ENCODE measurements at places on chromosomes 5 and 9.

GRCh38 chr5:122759241-122760070 lies 15.4 kb upstream of the SNX2 start:
- DNase-seq, result no peak

- no peak for DNase-seq
Measured at GRCh38 chr9:71774920-71775319, 6.6 kb upstream of the CEMIP2 start.

GRCh38 chr5:6080930-6081726 lies 297.2 kb downstream of the MED10 start:
- DNase-seq, result no peak

- no peak for DNase-seq
Measured at GRCh38 chr5:850511-851006, at the start of gene ZDHHC11. Gene ZDHHC11, minus strand, starts transcription at chr5:850986. Its CDS starts 384 bp downstream, at chr5:850602.

DNA sequence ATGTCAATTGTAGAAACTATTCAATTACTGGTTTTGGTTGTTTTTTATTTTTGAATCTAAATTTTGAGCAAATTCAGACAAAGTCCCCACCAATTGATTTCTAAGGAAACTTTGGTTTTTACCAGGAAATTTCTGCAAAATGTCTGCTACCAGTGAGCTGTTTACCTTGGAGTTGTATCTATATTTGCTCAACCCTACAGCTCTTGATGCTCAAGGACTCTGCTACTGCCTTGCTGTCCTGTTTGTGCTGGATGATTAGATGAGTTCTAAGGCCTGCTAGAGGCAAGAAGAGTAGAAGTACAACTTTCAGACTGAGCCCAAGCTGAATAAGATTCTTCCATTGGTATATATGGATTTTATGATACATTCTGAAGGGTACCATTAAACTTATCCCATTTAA lies 42.6 kb upstream of the KIF2A start:
- DNase-seq, result no peak

- DNase-seq, result no peak
Measured at GRCh38 chr9:131757549-131757948, 17.7 kb upstream of the RAPGEF1 start.

GRCh38 chr9:136225748-136226679 lies 19.6 kb downstream of the QSOX2 start:
- peak; percentile 45 for DNase-seq

GRCh38 chr9:16293610-16294009 lies 576.9 kb downstream of the BNC2 start:
- DNase-seq, result no peak

DNA sequence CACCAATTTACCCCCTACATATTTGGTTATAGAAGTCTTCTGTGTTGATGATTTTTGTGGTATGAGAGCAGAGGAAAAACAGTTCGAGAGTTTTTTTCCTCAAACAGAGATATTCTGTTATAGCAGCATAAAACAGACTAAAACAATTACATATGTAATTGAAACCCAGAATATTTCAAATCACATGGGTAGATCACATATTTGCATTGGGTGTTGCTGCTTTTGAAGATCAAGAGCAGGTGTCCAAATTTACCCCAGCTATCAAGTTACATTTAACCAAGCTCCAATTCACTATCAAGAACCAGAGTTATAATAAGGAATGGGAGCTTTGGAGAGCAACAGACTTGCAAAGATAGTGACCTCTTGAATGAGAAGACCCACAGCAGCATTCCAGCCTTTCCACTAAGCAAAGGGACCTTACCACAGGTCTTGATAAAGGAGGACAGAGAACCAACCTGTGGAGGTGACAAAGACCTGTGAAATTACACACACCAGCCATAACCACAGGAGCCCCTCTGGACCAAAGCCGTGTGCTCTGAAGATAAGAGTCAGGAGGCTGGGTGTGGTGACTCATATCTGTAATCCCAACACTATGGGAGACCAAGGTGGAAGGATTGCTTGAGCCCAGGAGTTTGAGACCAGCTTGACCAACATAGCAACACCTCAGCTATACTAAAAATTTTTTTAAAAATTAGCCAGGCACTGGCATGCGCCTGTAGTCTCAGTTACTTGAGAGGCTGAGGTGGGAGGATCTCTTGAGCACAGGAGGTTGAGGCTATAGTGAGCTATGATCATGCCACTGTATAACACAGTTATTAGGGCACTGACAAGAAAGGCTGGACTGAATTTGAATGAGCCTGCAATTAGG lies 4.0 kb upstream of the CCL28 start:
- DNase-seq, result no peak

- DNase-seq, result no peak
Measured at GRCh38 chr5:55456216-55456895, 78.4 kb downstream of the PLPP1 start.

DNA sequence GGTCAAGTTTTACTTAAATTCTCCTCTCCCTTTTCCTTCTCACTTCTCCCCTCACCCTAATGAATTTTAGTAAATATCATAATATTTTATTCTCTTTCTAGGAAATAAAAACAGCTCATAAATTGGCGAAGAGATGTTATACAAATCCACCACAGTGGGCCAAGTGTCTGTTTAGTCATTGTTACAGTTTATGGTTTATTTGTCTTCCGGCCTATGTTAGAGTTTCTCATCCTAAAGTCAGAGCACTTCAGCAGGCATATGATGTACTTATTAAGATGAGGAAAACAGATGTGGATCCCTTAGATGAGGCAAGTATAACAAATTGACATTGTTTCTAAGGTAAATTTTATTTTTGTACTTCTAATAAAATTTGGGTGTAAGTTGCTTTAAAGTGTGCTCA lies 48.2 kb downstream of the RPS6 start:
- DNase-seq, result no peak

GRCh38 chr5:78958672-78959445 lies 26.3 kb downstream of the ARSB start:
- DNase-seq, result no peak

- DNase-seq, result no peak
Measured at GRCh38 chr9:126490871-126491567, 122.7 kb upstream of the LMX1B start.

GRCh38 chr5:170484847-170485615 lies 18.8 kb upstream of the KCNIP1 start:
- DNase-seq, result no peak

DNA sequence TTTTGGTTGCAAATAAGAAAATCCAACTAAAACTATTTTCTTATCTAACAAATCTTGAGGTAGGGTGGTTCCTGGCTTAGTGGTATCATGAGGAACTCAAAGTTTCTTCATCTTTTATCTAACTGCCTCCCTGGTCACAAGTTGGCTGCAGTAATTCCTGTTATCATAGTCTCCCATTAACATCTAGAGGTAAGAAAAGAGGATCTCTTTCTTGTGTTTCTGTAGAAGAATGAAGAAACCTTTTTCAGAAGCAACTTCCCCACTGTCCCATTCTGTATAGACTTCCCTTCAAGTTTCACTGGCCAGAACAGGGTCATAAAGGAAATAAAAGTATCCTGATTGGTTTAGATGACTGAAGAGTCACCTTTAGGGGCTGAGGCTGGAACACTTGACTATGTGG lies 81.8 kb upstream of the ELL2 start:
- no peak for DNase-seq

DNA sequence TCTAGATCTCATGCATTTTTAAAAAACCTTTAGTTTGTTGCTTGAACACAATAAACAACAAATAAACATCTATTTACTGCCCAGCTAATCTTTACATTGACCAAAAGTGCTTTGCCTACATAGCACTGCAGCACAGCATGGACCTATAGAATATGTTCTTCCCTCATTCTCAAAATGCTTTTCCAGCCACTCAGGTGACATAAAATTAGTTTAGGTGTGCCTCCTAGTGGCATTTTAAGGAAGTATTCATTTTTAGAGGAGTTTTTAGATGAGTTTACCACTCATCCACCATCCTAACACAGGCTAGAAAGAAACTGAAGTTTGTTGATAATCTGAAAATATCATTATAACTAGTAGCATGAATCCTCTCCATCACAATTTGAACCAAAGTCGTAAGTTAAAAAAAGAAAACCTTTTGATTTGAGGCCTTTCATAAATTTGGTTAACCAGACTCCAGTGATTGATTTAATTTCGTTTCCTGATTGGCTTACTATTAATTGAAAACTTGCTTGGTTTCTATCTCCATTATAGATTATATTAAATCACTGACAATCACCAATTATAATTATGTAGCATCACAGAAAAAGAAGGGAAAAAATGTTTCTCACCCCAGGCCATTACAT lies 12.6 kb downstream of the PLGRKT start:
- peak; percentile 22 for DNase-seq

GRCh38 chr9:134784577-134785305 lies 95.9 kb upstream of the FCN2 start:
- DNase-seq, result no peak

DNA sequence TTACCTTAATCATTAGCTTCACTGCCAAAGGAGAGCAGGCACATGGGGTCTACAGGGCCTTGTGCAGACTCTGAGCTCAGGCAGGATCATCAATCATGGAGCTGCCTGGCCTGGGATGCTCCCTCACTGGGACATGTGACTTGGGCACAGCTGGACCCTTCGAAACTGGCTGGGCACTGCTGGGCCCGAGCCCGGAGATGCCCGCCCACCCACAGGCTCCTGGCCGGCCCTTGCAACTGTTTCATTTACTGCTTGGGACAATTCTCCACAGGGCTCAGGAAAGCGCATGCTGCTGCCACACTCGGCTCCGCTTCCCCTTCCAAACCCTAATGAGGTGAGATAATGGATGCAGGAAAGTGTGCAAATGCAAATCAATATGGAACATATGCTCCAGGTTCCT lies 387.5 kb downstream of the TRIM36 start:
- DNase-seq, result no peak

DNA sequence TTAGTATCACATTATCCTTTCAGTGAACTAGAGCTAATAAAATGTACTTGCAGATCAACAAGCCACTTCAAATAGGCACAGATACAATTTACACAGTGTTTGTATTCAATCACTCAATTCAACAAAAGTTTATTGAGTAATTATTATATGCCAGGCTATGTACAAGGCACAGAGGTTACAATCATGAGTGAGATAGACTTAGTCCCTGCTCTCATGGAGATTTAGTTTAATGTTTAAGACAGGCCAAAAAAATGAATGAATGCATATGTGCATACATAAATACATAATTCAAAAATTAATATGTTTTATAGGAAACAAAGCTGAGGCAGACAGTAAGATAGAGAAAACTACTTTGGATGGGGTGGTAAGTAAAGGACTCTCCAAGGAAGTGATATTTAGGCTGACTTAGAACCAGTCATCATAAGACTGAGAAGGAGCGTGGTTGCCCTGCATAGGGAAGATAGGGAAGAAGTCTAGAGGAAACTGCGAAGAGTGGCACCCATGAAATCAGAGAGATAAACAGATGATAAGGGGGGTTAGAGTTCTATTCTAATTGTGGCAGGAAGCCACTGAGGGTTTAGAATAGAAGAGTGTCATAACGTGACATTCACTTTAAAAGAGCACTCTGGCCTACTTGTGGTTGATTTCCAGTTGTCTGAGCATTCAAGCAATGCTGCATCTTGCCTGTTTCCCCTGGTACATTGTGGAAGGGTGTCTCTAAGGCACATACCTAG lies 49.7 kb upstream of the GRAMD2B start:
- no peak for DNase-seq

DNA sequence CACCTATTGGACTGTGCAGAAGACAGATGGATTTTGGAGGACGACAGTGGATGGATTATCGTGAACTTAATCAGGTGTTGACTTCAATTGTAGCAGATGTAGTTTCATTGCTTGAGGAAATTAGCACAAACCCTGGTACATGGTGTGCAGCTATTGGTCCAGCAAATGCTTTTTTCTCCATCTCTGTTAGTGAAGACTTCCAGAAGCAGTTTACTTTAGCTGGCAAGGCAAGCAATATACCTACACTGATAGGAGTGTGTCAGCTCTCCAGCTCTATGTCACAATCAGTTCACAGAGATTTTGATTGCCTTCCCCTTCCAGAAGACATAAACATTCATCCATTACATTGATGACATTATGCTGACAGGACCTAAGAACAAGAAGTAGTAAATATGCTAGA lies 35.7 kb upstream of the ROR2 start:
- DNase-seq, result no peak

- DNase-seq, result no peak
Measured at GRCh38 chr5:133552925-133553525, 59.3 kb downstream of the FSTL4 start.

DNA sequence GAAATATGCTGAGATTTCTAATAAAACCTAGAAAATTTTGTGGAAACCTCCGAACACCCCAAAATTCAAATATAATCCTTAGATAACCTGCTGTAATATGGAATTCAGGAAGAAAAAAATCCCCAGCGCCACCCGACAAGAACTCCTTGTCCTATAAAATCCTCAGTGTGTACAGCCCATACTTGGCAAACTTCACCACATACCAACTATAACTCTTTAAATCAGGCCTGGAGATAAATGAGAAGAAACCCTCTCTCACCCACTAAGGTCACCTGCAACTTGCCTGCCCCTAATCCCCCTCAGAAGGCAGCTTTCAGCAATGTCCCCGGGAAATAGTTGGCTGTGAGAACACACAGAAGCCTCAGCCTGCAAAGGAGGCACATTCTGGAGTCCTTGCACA lies 90.5 kb downstream of the SH3TC2 start:
- DNase-seq, result no peak

DNA sequence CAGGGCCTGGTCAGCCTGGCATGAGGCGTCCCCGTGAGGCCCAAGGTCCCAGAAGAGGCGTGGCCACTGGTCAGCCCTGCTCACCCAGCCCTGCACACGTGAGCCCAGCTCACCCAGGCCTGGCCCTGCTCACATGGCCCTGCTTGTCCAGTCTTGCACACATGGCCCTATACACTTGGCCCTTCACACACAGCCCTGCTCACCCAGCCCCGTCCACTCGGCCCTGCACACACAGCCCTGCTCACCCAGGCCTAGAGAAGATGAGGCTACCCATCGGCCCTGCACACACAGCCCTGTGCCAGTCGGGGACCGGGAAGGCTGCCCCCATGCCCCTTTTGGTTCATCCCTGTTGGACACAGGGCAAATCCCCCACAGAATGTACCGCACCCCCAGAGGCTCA lies 28.4 kb downstream of the ZDHHC11B start:
- DNase-seq, result no peak

- no peak for DNase-seq
Measured at GRCh38 chr5:67467110-67467509, 270.5 kb upstream of the CD180 start.

- DNase-seq, result no peak
Measured at GRCh38 chr9:137175345-137175961, 3.6 kb upstream of the TMEM210 start.

DNA sequence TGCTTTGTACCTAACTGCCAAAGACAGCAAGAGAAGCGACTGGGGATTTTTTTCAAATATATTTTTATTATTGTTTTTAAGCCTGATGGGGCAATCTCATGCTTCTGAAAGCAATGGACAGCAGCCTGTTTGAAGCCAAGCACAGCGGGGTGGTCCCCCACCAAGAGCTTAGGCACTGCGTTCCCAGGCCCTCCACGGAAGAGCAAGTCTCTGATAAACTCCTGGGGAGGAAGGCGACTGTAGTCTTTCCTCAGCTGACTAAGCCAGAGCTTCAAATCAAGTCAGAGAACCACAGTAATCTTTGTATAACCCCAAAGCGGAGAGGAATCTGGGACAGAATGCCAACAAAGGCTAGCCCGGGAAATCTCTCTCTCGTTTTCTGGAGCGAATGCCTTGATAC lies 54.4 kb downstream of the ARSB start:
- no peak for DNase-seq
